ENCODE measurements at places on chromosomes 4 and X. TPM values are rescaled to one million over a fixed set of nuclear protein-coding genes. Genes with fewer than 3 reads are reported as not detected.

The AMER1 gene
- total RNA-seq, result 1.4 TPM

The PAGE2B gene
- total RNA-seq, result not detected

The OPRPN gene
- not detected for total RNA-seq

The ATP2B3 gene
- not detected for total RNA-seq

The TMSB15B gene
- total RNA-seq, result 6.9 TPM

The RTL9 gene
- not detected for total RNA-seq

The SFRP2 gene
- not detected for total RNA-seq
